ENCODE measurements at places on chromosomes 3 and 15. TPM values are rescaled to one million over a fixed set of nuclear protein-coding genes. Genes with fewer than 3 reads are reported as not detected.

GRCh38 chr3:12536423-12536822, 8.9 kb downstream of the MKRN2OS start:
- no peak for DNase-seq

DNA sequence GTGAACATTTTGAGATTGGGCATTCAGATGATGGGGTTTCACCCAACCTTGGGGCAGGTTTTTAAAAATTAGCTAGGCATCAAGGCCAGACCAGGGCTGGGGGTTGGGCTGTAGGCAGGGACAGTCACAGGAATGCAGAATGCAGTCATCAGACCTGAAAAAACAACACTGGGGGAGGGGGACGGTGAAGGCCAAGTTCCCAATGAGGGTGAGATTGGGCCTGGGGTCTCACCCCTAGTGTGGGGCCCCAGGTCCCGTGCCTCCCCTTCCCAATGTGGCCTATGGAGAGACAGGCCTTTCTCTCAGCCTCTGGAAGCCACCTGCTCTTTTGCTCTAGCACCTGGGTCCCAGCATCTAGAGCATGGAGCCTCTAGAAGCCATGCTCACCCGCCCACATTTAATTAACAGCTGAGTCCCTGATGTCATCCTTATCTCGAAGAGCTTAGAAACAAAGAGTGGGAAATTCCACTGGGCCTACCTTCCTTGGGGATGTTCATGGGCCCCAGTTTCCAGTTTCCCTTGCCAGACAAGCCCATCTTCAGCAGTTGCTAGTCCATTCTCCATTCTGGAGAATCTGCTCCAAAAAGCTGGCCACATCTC, 6.1 kb downstream of the RHO start:
- DNase-seq: no peak

GRCh38 chr3:22474706-22475445, 723.9 kb upstream of the ZNF385D start:
- no peak for DNase-seq

DNA sequence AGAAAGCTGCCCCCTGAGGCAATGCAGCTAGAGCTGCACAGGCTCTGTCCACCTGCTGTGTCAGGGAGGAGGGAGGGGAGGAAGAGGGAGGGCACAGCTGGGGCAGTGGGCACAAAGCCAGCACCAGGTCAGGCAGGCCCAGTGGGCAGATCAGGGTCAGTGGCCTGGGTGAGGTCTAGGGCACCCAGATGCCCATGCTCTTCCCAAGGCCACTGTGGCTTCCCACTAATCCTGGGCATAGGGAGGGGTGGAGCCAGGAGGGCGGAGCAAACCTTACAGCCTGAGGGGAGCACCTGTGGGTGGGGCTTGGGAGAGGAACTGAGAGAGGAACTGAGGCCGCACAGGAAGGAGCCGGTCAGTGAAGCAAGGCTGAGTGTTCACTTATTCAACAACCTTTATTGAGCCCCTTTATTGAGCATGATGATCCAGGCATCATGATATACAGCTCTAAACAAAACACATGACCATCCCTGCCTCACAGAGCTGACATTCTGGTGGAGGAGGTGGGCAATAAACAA, 55.0 kb downstream of the RHCG start:
- DNase-seq: no peak

- DNase-seq: no peak
Measured at GRCh38 chr3:123297627-123297899, 95.8 kb downstream of the SEC22A start.

GRCh38 chr15:77898811-77899730, 178.4 kb downstream of the TBC1D2B start:
- peak; percentile 15 for DNase-seq

- DNase-seq: no peak
Measured at GRCh38 chr3:53159156-53160060, 1.6 kb upstream of the PRKCD start.

DNA sequence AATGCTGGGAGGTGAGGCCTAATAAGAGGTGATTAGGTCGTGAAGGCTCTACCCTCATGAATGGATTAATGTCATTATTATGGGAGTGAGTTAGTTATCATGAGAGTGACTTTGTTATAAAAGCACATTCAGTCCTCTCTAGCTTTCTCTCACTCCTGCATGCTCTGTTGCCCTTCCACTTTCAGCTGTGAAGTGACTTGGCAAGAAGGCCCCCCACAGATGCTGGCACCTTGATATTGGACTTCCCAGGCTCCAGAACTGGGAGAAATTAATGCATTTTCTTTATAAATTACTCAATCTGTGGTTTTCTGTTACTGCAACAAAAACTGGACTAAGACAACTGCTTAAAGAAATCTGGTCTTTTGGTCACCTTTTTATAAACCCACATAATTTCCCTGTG, 144.3 kb downstream of the FBN1 start:
- no peak for DNase-seq

GRCh38 chr3:25469558-25469957, 41.5 kb downstream of the RARB start:
- DNase-seq: no peak

GRCh38 chr3:62373215-62373614, at the start of gene FEZF2:
FEZF2 (minus strand) TSS chr3:62373550; CDS start chr3:62372868, 682 bp downstream.
- no peak for DNase-seq

- no peak for DNase-seq
Measured at GRCh38 chr15:29470311-29470710, 200.7 kb upstream of the NSMCE3 start.

- no peak for DNase-seq
Measured at GRCh38 chr3:84077479-84077878, 881.3 kb upstream of the CADM2 start.

DNA sequence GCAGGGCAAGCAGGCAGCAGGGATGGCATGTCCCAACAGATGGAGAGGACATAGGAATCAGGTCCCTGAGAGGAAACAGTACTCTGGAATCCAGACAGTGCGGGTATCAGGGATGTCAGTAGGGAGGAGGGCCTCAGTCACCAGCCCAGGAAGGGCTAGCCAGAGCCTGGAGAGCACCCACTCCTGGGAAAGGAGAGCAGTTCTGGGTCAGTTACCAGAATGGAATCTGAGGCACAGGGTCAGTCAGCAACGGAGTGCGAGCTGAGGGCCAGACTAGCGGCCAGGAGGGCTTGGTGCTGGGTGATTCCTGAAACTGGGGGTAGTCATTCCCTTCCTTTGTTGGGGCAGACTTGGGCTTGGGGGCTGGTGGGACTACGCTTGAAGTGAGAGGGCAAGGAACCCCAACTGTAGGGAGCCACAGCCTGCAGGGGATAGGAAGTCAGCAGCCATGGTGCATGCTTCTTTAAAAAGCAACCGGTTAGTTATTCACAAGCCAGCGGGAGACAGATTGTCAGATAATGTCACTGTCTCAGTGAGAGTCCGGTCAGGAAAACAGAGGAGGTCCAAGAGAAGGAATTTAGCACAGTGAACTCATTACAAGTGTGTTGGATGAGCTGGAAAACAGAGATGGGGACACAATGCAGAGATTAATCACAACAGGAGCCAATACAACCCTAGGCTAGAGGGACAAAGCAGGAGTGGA, 27.9 kb downstream of the PLA1A start:
- DNase-seq: no peak

DNA sequence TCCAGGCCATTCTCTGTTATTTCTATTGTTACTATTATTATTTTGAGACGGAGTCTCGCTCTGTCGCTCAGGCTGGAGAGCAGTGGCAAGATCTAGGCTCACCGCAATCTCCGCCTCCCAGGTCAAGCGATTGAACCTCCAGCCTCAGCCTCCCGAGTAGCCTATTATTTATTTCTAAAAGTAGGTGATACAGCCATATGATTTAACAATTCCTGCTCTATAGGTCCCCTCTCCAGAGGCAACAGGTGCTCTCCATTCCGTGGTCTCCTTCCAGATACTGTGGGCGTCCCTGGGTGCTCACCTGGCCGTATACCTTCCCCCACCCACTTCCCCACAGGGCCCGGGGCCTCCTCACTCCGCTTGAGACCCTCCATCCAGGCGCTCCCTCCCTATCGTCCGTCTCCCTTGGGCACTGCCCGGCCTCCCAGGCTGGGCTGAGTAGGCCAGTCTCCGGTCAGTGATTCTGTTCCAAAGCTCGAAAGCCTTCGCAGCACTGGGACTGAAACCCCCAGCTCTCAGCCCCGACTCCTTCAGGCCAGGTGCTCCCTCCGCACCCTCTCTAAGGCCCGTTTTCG, 708 bp upstream of the PTPN23 start:
- no peak for DNase-seq

DNA sequence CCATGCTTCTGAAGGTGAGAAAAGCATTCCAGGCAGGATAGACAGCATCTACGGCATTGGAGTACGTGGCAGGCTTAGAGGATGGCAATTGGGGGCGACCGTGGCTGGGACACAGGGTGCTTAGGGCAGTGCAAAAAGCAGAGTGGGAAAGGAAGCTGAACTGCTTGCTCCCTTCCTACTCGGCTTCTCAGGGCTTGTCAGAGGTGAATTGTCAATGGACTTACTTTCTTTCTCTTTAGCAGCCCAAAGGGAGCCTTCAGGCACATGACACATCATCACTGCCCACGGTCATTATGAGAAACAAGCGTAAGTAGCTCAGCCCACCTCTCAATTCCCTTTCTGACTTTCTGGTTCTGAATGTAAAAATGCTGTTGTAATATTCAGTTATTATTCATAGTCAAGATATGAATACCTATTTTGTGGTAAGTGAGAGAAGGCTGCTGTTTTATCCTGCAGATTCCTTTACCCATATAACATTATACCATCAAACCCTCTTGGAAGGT, 84.3 kb downstream of the KLHL25 start:
- DNase-seq: no peak

DNA sequence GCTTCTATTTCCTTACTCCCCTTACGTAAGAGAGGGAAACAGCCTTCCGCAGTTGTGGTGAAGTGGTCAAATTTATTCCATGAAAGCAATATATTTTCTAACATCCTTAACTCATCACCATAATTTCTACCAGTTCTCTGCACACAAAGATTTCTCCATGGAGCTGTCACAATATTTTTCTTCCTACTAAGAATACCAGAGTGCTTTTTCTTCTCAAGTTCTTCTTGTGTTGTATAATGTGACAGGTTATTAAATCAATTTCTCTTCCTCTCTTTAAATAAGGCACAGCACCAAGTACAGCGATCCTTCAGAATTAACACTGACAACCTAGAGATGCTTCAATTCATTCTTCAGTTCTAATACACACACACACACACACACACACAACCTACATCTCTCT, 153.0 kb downstream of the CPNE4 start:
- DNase-seq: no peak

GRCh38 chr15:47678040-47678439, 39.3 kb upstream of the SEMA6D start:
- DNase-seq: no peak

GRCh38 chr3:119401069-119401468, 62.3 kb downstream of the TMEM39A start:
- no peak for DNase-seq

- no peak for DNase-seq
Measured at GRCh38 chr3:166071-166470, 30.5 kb upstream of the CHL1 start.

GRCh38 chr3:40292637-40293349, 16.7 kb upstream of the EIF1B start:
- no peak for DNase-seq

DNA sequence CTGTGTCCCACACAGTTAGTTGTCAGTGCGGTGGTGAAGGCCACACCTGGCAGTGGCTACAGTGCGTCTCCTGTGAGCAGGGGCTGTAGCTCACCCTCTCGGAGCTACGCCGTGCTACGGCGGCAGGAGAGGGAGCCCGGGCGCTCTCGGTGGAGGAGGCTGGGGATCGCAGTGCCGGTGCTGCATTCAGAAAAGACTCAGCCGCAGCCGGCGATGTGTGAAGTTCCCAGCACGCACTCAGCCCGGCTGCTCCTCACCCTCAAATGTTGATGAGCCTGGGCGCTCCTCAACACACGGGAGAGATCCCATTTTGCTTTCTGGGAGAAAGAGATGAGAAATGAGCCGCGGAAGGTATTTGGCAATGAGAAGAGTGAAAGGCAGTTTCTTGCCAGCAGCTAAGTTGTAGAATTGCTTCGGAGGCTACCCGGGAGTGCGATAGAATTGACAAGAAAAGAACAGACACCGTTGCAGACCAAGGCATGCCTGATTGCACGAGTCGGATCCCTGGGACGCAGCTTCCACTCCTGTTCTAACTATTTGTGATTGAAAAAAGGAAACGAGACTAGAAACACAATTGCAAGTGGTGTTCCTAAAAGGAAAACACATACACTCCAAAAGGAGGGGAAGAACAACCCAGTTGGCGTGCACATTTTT, at the start of gene UNC13C:
Gene UNC13C (plus strand): TSS at position 189 of the 654 bp plus-strand sequence. CDS start 34,463 bp downstream, outside the sequence.
- no peak for DNase-seq

Gene HES1
- total RNA-seq: not detected

Gene GOLGA6L2
- total RNA-seq: not detected

Gene RTP1
- not detected for total RNA-seq

Gene SLC6A1
- not detected for total RNA-seq

Gene GOLGA8N
- total RNA-seq: 41.0 TPM

Gene AP3B2
- 0.17 TPM for total RNA-seq

Gene CHST13
- total RNA-seq: 0.28 TPM

Gene RFX7
- 40.4 TPM for total RNA-seq

Gene GANC
- 38.6 TPM for total RNA-seq

Gene WNT5A
- not detected for total RNA-seq

Gene SST
- total RNA-seq: not detected

Gene ISLR2
- not detected for total RNA-seq

Gene FAM240A
- not detected for total RNA-seq

Gene PIF1
- 49.7 TPM for total RNA-seq

Gene FBXW12
- total RNA-seq: not detected

Gene NRROS
- 17.0 TPM for total RNA-seq
